ENCODE measurements at places on chromosomes 5 and 9.

DNA sequence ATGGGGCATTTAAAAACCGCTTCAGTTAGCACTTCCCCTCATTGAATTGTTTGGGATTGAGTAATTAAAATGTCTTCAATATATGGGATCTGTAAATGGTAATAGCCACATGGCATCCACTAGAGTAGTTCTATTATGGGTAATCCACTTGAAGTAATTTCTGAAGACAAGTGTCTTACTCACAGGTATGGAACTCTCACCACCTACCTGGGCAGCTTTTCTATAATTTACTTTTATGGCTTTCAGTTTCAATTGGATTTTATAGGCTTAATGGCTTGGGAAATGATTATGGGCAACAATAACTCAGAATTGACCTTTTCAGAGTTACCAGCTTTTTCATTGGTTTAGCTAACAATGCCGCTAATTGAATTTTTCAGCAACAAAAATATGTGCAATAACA, 597.9 kb downstream of the PTPRD start:
- no peak for DNase-seq

DNA sequence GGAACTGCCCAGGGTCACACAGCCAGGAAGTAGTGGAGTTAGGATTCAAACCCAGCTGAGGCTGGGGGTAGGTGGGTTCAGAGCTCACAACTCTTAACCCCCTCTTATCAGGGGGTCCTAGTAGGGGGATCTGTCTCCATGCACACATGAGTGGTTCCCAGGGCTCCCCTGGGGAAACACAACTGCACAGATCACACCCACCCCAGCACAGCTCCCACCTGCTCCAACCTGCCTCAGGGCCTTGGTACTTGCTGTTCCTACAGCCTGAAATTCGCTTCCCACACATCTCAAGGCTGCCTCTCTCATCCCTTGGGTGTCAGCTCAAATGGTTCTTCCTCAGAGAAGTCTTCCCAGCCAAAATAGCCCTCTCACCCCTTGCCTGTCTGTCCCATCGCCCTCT, 4.8 kb downstream of the SNCB start:
- no peak for DNase-seq

DNA sequence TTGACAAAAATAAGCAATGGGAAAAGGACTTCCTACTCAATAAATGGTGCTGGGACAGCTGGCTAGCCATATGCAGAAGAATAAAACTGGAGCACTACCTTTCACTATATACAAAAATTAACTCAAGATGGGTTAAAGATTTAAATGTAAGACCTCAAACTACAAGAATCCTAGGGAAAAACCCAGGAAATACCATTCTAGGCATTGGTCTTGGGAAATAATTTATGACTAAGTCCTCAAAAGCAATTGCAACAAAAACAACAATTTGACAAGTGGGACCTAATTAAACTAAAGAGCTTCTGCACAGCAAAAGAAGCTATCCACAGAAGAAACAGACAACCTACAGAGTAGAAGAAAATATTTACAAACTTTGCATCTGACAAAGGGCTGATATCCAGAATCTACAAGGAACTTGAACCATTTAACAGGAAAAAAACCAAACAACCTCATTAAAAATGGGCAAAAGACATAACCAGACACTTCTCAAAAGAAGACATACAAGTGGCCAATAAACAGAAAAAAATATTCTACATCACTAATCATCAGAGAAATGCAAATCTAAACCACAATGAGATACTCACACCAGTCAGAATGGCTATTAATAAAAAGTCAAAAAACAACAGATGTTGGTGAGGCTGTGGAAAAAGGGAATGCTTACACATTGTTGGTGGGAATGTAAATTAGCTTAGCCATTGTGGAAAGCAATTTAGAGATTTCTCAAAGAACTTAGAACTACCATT, 75.2 kb upstream of the CPEB4 start:
- DNase-seq = no peak

DNA sequence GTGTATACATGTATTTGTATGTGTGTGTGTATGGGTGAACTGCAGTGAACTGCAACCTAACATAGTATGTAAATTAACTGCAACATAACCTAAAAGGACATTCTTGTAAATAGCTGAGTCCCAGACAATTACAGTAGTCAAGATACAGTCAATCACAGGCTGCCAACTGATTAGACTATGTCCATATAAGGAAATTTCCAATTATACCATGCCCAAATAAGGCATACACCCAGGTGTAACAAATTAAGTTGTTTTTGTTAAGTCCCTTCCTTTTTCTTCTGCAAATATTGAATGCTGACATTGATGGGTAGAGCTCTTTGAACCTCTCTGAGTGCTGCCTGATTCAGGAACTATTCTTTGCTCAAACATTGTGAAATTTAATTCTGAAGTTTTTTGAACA, 594.6 kb upstream of the FAM174A start:
- DNase-seq = no peak

DNA sequence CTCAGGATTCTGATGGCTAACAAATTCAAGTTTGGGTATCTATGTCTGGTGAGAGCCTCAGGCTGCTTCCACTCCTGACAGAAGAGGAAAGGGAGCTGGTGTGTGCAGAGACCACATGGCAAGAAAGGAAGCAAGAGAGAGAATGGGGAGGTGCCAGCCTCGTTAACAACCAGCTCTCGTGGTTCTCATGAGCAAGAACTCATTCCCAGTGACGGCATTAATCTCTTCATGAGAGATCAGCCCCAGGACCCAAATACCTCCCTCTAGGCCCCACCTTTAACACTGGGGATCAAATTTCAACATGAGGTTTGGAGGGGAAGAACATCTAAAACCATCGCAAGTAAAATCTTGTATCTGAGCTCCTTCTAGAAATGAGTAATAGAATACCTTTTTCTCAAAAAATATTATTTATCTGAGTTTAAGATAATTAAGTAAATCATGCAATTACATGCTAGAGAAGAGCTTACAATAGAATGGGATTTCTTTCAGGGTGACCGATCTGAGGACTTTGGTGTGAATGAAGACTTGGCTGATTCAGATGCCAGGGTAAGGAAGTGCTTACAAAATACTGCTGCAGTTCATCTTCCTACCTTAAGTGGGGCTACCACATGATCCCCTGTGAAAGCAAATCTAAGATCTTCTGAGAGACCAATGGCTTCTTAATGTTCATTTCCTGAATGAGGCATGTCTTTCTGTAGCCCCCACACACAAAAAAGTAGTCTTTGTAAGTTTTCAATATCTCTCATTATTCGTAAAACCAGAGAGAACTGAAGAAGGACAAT, 11.5 kb downstream of the ANXA1 start:
- DNase-seq = no peak

DNA sequence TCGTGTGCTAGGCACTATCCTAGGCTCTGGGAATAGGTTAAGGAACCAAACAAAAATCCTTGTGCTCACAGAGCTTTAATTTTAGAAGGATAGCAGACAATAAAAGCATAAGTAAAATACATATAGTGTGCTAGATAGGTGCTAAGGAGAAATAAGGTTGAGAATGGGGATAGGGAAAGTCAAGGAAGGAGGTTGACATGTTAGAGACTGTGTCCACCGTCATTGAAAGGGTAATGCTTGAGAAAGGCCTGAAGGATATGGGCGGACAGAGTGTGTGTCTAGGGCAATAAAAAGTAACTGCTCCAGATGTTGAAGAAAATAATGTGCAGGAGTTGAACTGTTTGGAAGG, 482 bp upstream of the TDRD7 start:
- no peak for DNase-seq

GRCh38 chr5:44365345-44365744, 23.9 kb downstream of the FGF10 start:
- no peak for DNase-seq

DNA sequence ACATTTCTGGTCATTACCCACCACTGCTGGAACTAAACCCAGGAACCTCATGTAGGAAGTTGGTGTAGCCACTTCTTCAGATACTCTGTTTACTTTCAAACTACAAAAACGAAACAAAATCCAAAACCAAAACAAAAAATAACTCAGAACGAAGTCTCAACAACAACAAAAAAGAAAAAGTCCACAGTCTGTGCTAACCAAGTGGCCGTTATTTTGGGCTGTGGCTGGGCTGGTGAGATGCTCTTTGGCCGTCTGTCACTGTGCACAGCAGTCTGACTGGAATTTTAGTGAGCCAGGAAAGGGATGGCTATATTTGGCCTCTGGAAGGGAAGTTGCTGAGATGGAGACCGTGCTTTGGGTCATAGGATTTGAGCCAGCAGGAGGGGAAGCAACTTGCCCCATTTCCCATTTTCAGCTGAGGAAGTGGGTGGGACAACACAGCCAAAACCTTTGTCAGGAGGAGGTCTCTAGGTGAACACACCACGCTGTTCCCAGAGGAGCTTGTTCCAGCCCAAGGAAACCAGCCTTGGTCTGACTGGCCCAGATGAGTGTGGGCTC, 334.1 kb downstream of the ZSWIM6 start:
- no peak for DNase-seq

DNA sequence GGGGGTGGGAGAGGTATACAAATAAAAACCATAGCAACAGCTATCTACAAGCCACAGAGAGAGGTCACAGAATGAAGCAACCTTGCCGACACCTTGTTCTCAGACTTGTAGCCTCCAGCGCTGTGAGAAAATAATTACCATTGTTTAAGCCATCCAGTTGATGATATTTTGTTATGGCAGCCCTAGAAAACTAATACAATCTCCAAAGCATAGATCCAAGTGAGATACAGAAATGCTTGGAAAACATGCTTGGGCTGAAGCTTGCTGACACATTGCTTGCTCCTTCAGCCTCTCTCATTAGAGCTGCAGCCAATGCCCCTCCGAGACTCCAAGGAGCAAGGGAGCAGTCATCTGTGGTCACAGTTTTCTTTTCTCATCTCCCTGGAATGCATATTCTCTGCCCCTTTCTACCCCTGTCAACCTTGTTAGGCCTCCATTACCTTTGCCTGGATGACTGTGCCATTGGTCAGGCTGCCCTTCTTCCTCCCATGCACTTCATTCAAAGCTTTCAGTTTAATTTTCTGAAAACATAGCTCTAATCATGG, 401.4 kb upstream of the KLF4 start:
- no peak for DNase-seq

GRCh38 chr5:57429513-57430120, 53.0 kb downstream of the ACTBL2 start:
- no peak for DNase-seq

GRCh38 chr5:149584121-149584520, 2.8 kb downstream of the ARHGEF37 start:
- DNase-seq = no peak

GRCh38 chr9:12889402-12890106, 114.7 kb downstream of the LURAP1L start:
- DNase-seq = no peak

DNA sequence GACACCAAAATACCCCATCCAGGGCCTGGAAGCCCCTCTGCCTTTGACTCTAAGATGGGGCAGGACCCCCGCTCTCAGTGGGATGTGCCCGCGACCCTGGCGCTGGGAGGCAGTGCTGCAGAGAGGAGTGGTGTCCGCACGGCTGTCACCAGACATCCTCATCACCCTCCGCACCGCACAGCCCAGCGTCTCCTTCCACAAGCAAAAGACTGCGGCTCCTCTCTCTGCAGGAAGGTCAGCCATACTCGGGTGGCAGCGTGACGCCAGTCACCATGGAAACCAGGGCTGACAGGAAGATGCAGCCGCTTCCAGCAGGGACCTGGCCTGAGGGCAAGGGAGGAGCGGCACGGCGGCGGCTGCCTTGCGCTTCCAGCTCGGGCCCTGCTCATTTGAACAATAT, 17.1 kb upstream of the SLC6A3 start:
- no peak for DNase-seq

DNA sequence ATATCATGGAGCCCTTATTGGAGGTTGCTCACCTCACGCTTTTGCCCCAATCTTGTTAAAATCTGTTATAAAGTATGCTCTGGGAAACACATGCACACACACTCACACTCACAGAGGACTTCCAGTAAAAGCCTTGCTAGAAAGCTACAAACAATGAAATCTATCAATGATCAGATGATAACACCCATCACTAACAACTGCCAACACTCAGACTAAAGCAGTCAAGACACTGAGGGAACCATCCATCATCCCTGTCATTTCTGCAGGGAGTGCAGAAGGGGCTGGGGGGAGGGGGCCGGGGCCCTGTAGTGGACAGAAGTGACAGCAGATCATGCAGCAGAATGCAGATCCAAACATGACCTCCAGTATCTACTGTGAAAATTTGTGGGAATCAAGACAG, 179.1 kb downstream of the AOPEP start:
- no peak for DNase-seq

GRCh38 chr9:89374176-89374575, 55.9 kb downstream of the SECISBP2 start:
- no peak for DNase-seq

DNA sequence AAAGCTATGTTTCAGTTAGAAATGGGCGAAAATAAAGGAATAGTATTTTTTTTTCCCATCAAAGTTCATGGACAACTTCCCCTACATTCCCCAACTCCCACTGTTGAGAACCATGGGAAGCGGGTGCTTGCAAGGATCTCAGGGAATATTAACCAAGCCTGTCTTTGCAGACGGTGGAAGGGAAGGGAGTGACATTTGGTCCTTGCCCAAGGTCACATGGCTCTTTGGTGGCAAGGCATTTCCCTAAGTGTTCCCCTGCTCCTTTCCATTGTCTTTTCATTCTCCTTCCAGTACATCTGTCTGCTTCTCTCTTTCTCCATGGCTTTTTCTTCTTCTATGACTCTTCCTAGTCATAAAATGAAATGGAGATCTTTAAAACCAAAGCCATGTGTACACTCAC, 19.0 kb downstream of the C9orf57 start:
- no peak for DNase-seq

GRCh38 chr5:32131604-32132003, 42.5 kb downstream of the GOLPH3 start:
- DNase-seq = no peak

- DNase-seq = no peak
Measured at GRCh38 chr5:132024789-132025402, 13.4 kb upstream of the ACSL6 start.

GRCh38 chr5:73263001-73263710, 90.2 kb downstream of the TMEM174 start:
- DNase-seq = no peak

DNA sequence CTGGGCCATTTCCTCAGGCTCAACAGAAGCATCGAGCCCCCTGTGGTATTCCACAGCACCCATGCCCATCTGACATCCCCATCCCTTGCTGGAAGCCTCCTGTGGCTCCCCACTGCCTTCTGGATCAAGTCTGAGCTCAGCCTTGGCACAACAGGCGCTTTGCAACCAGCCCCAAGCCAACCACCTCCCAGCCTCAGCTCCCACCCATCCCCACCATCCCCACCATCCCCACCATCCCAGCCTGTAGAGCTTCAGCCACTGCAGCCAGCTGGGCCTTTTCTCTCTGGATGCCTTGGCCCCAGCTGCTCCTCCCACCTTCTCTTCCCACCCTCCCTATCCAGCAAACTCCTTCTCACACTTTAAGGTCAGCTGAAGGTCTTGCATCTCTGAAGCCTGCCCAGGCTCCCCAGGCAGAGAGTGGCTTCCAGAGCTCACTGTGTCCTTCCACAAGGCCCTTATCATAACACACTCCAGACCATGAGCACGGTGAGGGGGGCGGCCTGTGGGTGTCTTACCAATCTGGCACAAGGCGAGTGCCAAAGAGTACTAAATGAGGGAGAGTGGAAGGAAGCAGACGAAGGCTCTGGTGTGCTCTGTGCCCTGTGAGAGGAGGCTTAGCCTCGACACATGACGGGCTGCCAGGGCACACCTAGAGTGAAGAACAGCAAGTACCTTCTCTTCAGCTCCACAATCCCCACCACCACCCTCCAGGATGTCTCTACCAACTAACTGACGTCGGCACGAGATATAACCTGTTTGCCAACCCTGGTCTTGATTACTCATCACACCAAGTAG, 6.5 kb downstream of the HIGD2A start:
- no peak for DNase-seq

GRCh38 chr5:93570294-93571113, 10.5 kb downstream of the NR2F1-AS1 start:
- DNase-seq = no peak
